Suppressor macrophage treated with lipopolysaccharide for 1 hour (primary cell): ENCODE measurements at places on chromosomes 7 and 10.

DNA sequence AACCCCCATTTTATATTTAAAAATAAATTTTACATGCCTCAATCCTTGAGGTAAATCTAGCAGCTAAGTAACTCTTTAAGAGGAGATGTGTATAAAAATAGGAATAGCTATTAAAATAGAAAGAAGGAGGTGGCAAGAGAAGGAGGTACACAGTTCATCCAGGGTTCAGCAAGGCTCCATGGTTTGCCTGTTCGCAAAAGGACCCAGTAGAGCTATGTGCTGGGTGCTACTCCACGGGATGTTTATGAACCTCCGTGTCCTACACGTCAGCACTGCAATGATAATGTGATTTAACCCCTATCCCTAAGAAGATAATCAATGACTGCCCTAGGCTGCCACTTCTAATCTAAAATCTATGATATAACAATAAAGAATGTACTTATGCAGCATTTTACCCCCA, 926 bp upstream of the DENND11 start:
- DNase-seq = no peak

DNA sequence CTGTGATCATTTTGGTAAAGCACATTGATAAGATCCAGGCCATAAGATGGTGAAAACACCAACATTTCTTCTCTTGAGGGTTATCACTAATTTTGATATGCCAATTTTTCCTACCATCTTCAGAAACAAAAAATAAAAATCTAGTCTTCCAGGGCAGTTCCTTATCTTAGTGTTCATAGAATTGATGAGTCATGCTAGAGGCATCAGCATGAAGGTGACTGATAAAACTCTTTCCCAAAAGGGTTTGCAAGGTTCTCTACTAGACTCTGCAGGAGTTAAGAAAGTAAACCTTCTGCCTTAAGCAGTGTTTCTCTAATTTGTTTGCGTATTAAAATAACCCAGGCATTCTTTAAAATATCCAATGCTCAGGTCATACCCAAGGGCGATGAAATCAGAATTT, 483.1 kb upstream of the CNTNAP2 start:
- no peak for DNase-seq

- no peak for DNase-seq
These were observed 187.3 kb upstream of the PLXDC2 start for GRCh38 chr10:19628767-19629560.

GRCh38 chr7:51268859-51269258, 47.8 kb downstream of the COBL start:
- DNase-seq = no peak

GRCh38 chr7:98996150-98996552, 117.8 kb downstream of the TRRAP start:
- no peak for DNase-seq

- DNase-seq = no peak
These were observed 315.5 kb upstream of the CELF2 start for GRCh38 chr10:10702211-10702610.

GRCh38 chr7:88399696-88400240, 93.1 kb upstream of the STEAP4 start:
- no peak for DNase-seq

- no peak for DNase-seq
These were observed 112.5 kb downstream of the PTPRN2 start for GRCh38 chr7:158475036-158475678.

- DNase-seq = no peak
These were observed 39.1 kb downstream of the VWC2 start for GRCh38 chr7:49812534-49812933.

DNA sequence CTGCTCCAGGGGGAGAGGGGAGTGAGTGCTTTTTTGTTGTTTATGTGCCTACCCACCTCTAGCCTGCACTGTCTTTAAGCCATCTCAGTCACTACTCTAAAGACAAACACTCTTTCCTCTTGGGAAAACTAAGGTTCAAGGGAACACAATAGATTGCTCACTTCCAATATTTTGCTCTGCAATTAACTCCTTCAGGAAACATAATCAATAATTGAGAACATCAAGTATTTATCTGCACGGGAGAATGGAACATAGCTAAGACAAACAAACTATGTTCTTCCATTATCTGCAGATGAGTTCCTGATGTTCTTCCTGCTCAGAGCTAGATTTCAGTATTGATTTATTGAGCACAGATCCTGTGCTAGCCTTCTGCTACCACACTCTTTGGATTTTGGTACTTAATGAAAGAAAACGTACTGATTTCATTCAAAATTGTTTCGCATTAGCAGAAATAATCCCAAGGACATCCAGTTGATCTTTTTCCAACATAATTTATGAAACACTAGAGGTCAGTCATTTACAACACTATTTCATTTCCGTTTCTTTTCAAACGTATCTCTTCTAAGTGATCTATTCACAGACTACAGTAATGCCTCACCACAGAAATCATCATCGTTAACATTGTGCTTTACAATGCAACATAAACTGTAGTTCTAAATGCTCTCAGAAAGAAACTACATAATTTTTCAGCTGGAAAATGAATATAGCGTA, 8.3 kb downstream of the NEBL start:
- DNase-seq = no peak

GRCh38 chr10:5977471-5978229, at the start of gene IL15RA:
TSS of gene IL15RA (minus strand) at chr10:5977543. CDS start at chr10:5977492, 51 bp downstream.
- DNase-seq = peak; percentile 94

- DNase-seq = no peak
These were observed 523.5 kb downstream of the PARD3 start for GRCh38 chr10:34291466-34292193.

GRCh38 chr10:131733596-131733995, 167.2 kb upstream of the PPP2R2D start:
- DNase-seq = no peak

GRCh38 chr10:33065111-33065510, 107.1 kb upstream of the ITGB1 start:
- DNase-seq = no peak

DNA sequence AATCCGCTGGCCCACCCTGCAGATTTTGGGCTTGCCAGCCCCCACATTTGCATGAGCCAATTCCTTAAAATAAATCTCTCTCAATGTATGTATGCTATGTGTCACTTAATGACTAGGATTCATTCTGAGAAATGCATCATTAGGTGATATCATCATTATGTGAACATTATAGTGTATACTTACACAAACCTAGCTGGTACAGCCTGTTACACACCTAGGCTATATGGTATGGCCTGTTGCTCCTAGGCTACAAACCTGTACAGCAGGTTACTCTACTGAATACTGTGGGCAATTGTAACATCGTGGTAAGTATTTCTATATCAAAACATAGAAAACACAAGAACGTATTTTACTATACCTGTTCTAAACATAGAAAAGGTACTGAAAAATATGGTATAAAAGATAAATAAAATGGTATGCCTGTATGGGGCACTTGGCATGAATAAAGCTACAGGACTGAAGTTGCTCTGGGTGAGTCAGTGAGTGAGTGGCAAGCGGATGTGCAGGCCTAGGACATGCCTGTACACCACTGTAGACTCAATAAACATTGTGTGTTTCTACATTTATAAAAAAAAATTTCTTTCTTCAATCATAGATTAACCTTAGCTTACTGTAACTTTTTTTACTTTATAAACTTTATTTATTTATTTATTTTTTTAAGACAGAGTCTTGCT, 135.9 kb downstream of the ABCA13 start:
- DNase-seq = no peak

DNA sequence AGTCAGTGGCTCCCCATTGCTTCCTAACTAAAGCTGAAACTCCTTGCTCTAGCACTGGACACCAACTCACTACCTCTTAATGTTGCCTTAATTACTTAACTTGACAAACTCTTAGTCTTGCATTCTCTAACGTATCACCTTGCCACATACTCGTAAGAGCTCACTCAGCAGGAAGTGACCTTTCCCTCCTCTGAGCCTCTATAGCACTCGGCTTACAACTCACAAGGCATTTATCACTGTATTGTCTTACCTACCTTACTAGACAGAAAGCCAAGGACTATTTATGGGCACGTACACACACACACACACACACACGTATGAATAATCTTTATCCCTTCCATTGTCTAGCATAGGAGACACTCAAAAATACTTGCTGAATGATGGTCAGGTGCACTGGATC, 21.2 kb downstream of the CEP41 start:
- no peak for DNase-seq

- no peak for DNase-seq
These were observed 290.9 kb downstream of the DNAJB9 start for GRCh38 chr7:108860615-108861014.

DNA sequence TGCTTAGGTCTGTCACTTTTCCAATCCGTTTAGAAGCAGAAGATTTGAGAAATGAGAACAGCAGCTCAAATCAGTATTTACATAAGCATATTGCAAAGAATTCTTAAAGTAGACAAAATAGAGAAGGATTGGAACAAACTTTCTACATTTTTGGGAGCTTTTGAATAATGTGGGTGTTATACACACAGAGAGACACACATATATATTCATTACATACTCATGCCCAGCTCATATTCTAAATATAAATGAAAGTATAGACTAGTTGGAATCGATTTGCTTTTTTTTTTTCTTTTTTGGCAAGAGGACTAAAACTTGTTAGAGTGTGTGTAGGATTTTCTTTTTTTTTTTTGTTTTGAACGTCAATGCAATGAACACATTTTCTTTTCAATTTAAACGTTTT, 538.9 kb downstream of the AUTS2 start:
- no peak for DNase-seq

DNA sequence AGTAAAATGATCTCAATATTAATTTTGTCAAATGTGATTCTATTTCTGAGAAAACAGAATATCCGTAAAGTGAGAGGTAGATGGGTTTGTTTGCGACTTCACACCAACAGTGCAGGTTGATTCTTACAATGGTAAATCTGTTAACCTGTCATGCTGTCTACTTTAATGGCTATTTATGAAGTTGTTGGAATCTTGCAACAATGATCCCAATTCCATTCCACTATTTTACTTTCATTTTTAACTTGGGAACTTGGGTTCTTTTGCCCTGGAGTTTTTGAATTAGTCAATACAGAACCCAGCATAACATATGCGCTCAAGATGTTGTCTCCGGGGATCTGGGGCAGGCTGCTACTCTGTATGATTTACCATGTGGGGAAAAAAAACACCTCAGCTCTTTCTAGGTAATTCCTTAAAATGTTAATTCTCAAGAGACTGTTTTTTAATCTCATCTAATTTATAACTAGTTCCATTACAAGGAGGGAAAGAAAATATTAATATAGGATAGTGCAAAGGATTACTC, 1.2 kb downstream of the LGI1 start:
- DNase-seq = no peak

DNA sequence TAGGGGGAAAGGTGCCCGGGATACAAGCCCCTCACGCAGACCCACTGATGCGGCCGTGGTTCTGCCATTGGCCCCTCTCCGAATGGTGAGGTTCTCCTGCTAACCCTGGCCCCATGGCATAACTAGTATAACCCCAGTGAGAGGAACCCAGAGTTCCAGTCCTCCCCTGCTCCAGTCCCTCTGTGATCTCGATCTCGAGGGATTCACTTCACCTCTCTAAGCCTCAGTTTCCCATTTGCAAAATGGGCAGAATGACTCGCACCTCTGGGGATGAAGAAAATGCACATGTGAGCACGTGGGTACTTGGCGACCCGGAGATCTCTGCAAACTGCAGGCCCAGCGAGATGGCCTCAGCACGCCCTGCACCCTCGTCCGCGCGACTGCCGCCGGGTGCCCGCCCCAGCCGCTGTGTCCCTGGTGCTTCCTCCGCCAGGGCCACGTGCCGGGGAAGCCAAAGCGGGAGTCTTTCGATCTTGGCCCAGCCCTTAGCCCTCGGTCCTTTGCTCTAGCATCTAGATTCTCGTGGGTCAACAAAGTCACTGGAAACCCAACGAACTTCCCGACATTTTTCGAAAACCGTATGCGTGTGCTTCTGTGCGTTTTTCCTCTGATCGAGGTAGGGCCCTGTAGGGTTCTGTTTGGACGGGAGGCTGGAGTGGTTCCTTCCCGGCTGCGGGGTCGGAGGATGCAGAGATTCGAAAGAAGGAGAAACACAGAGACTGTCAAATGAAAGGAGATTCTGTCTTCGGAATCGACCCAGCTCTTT, 169.8 kb downstream of the UBE2H start:
- peak; percentile 34 for DNase-seq

DNA sequence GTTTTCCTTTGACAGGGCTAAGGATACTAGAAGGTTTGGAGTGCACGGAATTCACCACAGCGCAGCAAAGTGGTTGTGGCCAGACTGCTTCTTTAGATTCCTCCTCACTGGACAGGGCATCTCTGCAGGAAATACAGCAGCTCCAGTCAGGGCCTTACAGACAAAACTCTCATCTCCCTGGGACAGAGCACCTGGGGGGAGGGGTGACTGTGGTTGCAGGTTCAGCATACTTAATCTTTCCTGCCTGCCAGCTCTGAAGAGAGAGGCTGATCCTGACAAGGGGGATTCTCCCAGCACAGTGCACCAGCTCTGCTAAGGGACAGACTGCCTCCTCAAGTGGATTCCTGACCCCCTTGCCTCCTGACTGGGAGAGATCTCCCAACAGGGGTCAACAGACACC, 1257.9 kb downstream of the NXPH1 start:
- DNase-seq = no peak

DNA sequence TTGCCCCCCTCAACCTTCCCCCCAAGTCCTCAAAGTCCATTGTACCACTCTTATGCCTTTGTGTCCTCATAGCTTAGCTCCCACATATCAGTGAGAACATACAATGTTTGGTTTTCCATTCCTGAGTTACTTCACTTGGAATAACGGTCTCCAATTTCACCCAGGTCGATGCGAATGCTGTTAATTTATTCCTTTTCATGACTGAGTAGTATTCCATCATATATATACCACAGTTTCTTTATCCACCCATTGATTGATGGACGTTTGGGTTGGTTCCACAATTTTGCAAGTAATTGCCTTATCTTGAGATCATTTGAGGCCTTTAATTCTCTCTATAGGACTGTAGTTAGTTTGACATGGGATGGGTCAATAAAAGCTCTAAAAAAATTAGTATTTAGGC, 124.7 kb downstream of the ARL4A start:
- no peak for DNase-seq

DNA sequence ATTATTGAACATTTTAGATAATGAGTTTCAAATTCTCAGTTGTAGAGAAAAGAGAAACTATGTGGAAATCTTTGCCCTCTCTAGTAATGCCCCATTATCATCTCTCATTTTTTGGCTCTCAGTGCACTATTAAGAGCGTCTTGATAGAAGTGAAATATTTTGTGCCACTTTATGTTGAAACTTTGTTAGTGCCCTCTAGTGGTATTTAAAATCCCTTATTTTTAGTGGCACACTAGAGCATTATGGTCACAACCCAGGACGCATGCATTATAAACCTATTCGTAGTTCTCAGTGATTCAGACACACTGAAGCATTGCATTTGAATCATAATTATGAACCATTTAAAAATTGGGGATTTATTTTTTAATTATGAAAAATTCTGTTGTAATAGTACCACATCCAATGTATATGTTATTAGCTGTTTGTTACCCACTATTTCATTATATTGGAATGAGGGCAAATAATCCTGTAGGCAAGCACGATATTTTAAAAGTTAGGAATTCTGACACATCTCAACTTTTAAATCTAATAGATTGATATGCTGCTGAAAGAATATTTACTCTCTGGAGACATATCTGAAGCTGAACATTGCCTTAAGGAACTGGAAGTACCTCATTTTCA, 21.9 kb downstream of the PDCD4 start:
- peak; percentile 83 for DNase-seq

- DNase-seq = no peak
These were observed 80.4 kb downstream of the VSTM4 start for GRCh38 chr10:49034925-49035324.

GRCh38 chr10:133592716-133593115, 27.3 kb upstream of the SYCE1 start:
- DNase-seq = no peak

- no peak for DNase-seq
These were observed 24.3 kb downstream of the FBXW4 start for GRCh38 chr10:101670635-101671034.
